8988T (cell line): ENCODE measurements at places on chromosomes 1 and 21.

DNA sequence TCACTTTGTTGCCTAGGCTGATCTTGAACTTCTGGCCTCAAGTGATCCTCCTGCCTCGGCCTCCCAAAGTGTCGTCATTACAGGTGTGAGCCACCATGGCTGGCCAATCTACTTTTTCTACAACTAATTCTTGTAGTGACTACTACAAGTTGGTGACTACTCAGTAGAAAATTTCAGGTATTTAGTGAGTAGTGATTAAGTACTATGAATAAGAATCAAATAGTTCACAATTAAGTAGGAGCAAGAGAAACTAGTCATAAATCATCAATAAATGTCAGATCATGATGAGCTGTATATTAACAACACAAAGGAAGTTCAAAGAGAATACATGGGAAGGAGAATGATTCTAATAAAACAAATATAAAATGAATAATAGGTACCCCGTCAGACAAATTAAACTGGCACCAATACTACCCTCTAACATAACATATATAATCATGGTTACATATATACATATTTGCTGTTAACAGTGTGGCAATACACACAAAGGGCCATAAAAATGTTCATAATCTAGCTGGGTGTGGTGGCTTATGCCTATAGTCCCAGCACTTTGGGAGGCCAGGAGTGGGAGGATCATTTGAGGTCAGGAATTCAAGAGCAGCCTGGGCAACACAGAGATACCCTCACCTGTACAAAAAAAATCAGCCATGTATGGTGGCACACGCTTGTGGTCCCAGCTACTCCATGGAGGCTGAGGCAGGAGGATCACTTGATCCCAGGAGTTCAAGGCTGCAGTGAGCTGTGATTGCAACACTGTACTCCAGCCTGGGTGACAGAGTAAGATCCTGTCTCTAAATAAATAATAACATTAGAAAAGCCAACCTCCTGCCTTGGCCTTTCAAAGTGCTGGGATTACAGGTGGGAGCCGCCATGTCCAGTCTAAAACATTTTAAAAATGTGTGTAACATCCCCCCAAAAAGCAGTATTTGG is 19.1 kb downstream of the YY1AP1 start:
- DNase-seq, result no peak

- DNase-seq, result no peak
Measured at GRCh38 chr1:91872559-91873081, 13.3 kb downstream of the TGFBR3 start.

DNA sequence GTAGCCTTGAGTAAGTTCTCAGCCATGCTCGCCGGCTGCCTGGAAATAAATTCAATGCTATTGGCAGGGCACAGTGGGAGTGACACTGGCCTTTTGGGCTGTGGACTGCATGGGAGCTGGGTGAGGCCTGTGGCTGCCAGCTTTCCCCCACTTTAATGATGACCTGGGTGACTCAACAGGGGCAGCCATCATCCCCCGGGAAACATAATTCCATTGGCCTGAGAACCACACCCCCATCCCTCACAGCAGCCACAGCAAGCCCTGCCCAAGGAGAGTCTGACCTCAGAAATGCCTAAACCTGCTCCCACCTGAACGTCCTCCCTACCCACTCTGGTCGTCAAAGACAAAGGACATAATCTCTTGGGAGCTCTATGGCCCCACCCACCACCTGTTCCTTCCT is 384.0 kb downstream of the LTN1 start:
- DNase-seq, result no peak

- peak; percentile 24 for DNase-seq
Measured at GRCh38 chr1:179016706-179017382, 8.8 kb upstream of the FAM20B start.

GRCh38 chr1:35097224-35097623 is 18.0 kb downstream of the ZMYM1 start:
- no peak for DNase-seq

- DNase-seq, result no peak
Measured at GRCh38 chr1:159817276-159818041, 9.2 kb upstream of the SLAMF8 start.

DNA sequence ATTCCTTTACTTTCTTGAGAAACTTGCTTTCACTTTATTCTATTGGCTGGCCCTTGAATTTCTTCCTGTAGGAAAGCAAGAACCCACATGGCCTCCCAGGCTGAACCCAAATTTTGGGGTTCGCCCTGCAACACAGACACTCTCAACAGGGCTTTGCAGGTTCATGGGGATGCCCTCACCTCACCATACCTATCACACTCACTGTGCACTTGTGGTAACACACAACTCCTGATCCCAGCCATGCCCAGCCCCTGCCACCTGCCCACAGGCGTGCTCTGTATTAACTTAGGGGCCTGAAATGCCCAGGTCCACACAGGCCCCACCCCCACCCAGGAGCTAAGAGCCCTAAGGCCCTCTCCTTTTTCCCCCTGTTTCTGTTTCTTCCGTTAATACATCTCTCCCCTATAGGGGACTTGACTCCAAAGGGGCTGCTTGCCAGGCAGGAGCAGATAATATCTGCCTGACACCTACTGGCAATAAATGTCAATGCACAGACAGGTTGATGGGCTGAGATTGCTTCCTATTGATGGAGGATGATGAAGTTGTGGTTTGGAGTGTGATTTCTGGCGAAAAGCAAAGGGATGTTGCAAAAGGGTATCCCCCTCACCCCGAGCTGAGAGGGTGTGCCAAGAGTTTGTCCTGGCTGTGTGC is 171.5 kb downstream of the AJAP1 start:
- no peak for DNase-seq

- DNase-seq, result peak; percentile 41
Measured at GRCh38 chr1:39539252-39539790, 37.3 kb downstream of the PABPC4 start.

- no peak for DNase-seq
Measured at GRCh38 chr1:222702210-222702609, 10.1 kb downstream of the AIDA start.

- no peak for DNase-seq
Measured at GRCh38 chr1:244969355-244970235, 105.3 kb upstream of the HNRNPU start.

DNA sequence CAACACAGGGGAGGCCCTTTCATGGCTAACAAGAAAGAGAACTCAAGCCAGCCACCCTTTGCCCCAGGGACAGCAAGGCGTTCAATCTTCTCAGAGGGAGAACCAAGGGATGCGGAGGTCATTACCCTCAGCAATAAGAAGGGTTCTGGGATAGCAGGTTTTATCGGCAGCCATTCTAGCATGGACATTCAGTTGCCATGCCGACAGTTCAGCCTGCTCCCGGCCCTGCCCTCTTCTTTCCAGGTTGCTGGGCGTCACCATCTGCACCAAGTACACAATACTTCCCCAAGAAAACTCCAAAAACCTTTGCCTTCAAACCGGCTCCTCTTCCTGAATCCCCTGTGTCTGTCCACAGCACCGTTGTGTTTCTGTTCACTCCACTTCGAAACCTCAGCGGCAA is 47.1 kb downstream of the SYT2 start:
- no peak for DNase-seq

DNA sequence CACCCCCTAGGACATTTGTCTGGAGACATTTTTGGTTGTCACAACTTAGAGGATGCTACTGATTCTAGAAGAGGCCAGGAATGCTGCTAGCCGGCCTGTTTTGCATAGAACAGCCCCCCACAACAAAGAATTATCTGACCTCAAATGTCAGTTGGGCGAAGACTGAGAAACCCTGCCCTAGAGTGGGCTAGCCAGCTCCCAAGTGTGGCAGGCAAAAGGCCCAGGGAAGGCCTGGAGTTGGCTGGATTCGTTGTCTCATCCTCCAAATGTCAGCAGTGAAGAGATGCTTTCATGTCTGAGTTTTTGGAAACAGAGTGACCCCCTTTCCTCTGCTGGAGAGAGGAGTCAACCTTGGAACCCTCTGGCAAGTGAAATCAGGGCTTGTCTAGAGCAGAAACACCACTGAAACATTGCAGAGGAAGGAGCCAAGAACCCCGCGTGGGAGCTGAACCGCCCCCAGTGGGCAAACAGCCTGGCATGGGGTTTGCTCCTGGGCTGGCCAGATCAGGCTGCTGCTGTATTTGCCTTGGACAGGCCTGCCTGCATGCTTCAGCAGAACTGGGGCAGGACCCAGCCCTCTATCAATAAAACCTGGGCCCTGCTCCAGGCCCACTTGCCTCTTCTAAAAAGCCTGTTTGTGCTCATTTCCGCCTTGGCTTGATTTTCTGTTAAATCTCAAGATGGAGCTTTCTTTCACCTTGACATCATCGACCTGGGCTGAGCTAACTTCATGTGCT is 32.9 kb downstream of the RASSF5 start:
- no peak for DNase-seq

- no peak for DNase-seq
Measured at GRCh38 chr1:15064217-15064929, 89.2 kb upstream of the TMEM51 start.

GRCh38 chr1:19006000-19006399 is 49.5 kb upstream of the IFFO2 start:
- DNase-seq, result no peak

DNA sequence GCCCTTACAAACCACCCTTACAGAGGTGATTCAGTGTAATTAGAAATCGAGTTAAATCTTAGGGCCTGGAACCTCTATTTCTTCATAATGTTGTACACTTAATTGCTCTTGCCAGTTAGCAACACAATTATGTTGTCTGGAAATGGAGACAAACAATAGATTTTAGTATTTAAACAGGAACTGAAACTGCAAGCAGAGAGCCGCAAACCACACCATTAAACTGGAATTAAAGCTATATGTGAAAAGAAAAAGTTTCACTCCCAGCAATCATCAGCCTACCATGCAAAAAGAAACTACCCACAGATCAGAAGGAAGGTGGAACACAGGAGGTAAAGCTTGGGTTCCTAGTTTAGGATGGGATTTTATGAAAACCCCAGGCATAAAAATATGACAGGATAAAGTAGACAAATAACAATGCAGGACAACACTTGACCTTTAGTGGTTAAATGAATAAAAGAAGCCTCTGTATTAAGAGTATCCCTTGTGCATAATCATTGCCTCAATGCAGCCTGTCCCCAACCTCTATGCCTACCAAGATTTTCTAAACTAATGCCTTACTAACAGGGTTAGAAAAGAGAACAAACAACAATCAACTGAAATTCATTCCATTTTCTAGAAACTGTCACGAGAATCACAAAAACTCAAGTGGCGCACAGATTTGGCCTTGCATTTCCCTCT is 304.3 kb upstream of the ESRRG start:
- no peak for DNase-seq

- no peak for DNase-seq
Measured at GRCh38 chr1:147919896-147920295, 8.3 kb upstream of the GPR89B start.

DNA sequence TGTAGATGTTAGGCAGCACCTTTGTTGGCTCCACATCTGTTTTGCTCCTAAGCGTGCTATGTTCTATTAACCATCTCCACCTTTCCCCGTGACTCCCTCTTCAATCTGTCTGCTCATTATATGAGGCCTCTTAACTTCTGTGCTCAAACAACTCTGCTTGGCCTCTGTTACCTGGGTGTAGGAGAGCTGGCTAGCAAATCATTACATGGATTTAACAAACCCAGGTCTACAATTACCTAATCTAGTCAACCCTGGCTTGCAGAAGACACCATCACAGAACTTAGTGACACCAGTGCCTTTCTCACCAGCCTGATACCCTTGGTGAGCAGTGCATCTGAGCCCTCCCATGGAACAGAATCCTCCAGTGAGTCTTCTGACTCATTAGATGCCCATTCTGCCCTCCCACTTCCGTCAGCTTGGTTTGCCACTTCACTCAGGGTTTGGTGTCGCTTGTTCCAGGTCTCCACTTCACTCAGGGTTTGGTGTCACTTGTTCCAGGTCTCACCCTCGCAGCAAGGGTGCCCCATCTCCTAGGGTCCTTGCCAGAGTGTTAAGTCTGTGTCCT is 92.0 kb upstream of the KIF26B start:
- DNase-seq, result no peak

DNA sequence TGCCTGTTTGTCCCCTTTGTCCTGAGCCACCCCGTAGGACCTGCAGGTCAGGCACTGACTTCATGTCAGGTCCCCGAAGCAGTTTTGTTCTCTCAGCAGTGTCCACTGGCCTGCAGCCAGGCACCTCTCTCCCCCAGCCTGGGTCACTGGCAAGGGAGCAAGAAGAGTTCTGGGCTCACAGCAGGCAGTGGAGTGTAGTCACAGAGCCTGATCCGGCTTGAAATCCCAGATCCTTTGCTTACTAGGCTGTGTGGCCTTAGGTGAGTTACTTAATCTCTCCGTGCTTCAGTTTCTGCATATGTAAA is 34.2 kb downstream of the L1TD1 start:
- no peak for DNase-seq

GRCh38 chr1:7333094-7333493 is 438.0 kb upstream of the VAMP3 start:
- no peak for DNase-seq

GRCh38 chr1:168291222-168291837 is 10.7 kb downstream of the TBX19 start:
- DNase-seq, result no peak

DNA sequence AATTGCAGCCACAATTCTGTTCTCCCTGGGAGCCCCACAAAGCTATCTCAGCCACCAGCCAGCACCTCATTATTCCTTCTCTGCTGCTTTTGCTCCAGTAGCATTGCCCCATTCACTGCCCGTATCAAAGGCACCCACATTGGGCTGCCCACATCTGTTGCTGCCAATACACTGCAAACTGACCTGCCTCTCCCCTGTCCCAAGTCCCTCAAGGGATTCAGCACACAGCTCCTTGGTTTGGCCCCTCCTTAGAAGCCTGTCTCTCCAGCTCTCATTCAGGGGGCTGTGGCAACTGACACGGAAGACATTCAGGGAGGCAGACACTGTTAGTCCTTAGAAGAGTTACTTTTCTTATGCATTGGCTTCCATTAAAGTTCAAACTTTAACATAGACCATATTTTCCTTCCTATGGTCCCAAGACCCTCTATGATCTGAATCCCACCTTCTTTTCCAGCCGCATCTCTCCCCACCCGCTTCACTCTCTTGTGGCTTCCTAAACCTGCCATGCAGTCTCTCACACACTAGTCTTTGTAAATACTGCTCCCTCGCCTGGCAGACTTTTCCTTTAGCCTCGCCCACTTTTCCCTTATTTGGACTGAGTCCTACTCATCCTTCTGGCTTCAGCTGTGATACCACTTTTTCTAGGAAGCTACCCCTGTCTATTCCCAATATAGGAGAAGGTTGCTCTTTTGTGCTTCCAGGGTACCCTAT is 19.3 kb upstream of the KLHDC8A start:
- DNase-seq, result no peak

GRCh38 chr1:51628715-51629590 is 12.1 kb downstream of the OSBPL9 start:
- DNase-seq, result no peak
